ENCODE measurements at places on chromosomes 13 and 19. TPM values are rescaled to one million over a fixed set of nuclear protein-coding genes. Genes with fewer than 3 reads are reported as not detected.

Gene ZNF441
- total RNA-seq, result 12.0 TPM

Gene ZNF345
- 1.3 TPM for total RNA-seq

Gene CPT1C
- total RNA-seq, result 11.7 TPM

Gene ZNF497
- 0.68 TPM for total RNA-seq

Gene VN1R4
- not detected for total RNA-seq

Gene FOXA3
- not detected for total RNA-seq

Gene ZNF558
- 19.9 TPM for total RNA-seq

Gene IGFL1
- not detected for total RNA-seq

Gene IGFL3
- not detected for total RNA-seq

Gene S1PR4
- not detected for total RNA-seq

Gene TEKTIP1
- not detected for total RNA-seq

Gene RANBP3
- 28.8 TPM for total RNA-seq

Gene ZNF540
- 0.30 TPM for total RNA-seq

Gene ZNF726
- 1.4 TPM for total RNA-seq

Gene CEACAM7
- total RNA-seq, result not detected

Gene PLIN5
- total RNA-seq, result not detected

Gene ZNF844
- total RNA-seq, result 6.3 TPM

Gene ZNF730
- not detected for total RNA-seq

Gene CYP2A7
- not detected for total RNA-seq

Gene SIGLEC12
- total RNA-seq, result not detected

Gene PRSS57
- not detected for total RNA-seq

Gene ZNF835
- 0.08 TPM for total RNA-seq

Gene PBX4
- total RNA-seq, result not detected

Gene TNFRSF19
- 0.68 TPM for total RNA-seq

Gene ZFR2
- not detected for total RNA-seq

Gene POSTN
- total RNA-seq, result 24.5 TPM

Gene PGLYRP1
- total RNA-seq, result not detected

Gene NANOS3
- total RNA-seq, result not detected

Gene MAMSTR
- total RNA-seq, result 0.12 TPM

Gene ZNF708
- total RNA-seq, result 5.3 TPM

Gene HNRNPA1L2
- total RNA-seq, result 1.9 TPM

Gene ATP4B
- total RNA-seq, result not detected

Gene CYP4F2
- total RNA-seq, result not detected

Gene PNMA8B
- 0.38 TPM for total RNA-seq

Gene NLRP4
- total RNA-seq, result not detected

Gene GPC5
- 0.12 TPM for total RNA-seq

Gene LILRB1
- not detected for total RNA-seq

Gene RAB8A
- total RNA-seq, result 95.4 TPM

Gene ZMYM5
- total RNA-seq, result 9.8 TPM

Gene ZNF728
- total RNA-seq, result 0.23 TPM

Gene FFAR2
- not detected for total RNA-seq

Gene OR7C1
- total RNA-seq, result not detected

Gene ZNF575
- 0.08 TPM for total RNA-seq

Gene KLK10
- not detected for total RNA-seq

Gene SLC10A2
- not detected for total RNA-seq

Gene GNG7
- 0.38 TPM for total RNA-seq

Gene ITGBL1
- 183 TPM for total RNA-seq

Gene ETHE1
- 156 TPM for total RNA-seq

Measured in smooth muscle cell of the coronary artery (primary cell).